RPMI7951 (cell line): ENCODE measurements at places on chromosomes 5 and 9.

DNA sequence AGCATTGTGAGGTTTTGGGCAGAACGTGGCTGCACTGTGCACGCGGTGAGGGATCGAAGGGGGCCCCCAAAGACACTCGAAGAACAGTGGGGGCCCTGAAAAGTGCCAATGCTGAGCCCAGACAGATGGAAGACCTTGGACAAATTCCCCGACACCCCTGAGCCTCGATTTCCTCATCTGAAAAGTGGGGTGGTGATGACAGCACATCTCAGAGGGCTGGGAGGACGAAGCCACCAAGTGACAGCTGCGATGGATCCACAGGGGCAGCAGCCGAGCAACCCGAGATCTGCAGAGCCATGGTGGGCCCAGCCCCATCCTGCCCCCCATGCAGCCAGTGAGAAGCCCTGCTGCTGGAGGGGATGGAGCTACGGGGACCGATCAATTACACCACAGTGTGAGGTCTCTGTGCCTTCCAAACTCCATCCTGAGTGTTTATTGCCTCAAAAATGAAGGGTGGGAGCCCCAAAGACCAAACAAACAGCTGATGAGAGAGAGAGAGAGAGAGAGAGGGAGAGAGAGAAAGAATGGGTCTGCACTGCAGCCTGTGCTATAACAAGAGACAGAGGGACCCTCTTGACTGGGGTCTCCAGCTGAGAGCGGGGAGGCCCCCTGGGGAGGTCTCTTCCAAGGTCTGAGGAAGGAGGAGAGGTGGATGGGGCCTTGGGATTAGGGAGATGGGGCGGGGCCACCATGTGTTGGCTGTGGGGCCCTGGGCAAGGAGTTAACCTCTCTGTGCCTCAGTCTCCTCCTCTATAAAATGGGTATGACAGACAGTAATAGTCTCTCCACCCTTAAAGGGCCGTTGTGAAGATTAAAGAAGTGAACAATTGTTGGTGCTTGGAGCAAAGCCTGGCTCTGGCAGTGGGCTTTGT, 134.4 kb upstream of the IER5L start:
- DNase-seq = no peak

DNA sequence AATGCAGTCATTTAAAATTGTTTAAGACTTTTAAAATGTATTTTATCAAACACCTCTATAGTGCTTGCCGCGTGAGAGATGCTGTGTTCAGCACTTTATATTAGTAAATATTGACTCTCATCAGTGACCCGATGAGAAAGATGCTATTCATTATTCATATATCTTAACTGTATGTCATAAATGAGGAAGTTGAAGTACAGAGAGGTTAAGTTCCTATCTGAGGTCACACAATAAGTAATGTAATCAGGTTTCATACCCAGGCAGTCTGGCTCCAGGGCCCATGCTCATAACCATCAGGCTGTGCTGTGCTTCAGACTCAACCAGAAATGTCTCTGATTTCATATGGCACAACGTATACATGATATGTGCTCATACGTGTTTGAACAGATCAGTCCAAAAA, 119.0 kb downstream of the SV2C start:
- DNase-seq = no peak

- DNase-seq = no peak
These were observed 5.8 kb downstream of the ANXA6 start for GRCh38 chr5:151151793-151152192.

DNA sequence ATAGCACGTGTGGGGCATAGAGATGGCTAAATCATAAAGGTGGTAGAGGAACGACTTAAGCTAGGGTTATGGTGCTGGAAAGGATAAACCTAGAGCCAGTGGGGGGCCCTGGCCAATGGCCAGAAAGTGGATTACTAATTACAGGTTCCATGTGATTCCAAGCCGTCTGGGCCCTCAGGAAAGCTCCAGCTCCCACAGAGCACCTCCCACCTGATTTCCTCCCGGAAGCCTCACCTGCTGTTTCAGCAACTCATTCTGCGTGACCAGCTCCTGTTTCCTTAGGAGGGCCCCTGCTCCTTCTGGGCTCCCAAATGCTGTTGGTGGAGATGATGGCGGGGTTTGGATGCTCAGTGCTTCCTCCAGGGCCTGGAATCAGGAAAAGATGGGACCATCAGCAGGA, 16.2 kb downstream of the GPX3 start:
- DNase-seq = no peak

GRCh38 chr5:8906303-8906967, 639.4 kb downstream of the SEMA5A start:
- DNase-seq = peak; percentile 79

GRCh38 chr9:105694848-105695581, 674 bp downstream of the TMEM38B start:
- peak; percentile 61 for DNase-seq

GRCh38 chr9:95446259-95446658, 70.5 kb downstream of the PTCH1 start:
- DNase-seq = no peak

- peak; percentile 83 for DNase-seq
These were observed 22.5 kb downstream of the NEK6 start for GRCh38 chr9:124280176-124280691.

DNA sequence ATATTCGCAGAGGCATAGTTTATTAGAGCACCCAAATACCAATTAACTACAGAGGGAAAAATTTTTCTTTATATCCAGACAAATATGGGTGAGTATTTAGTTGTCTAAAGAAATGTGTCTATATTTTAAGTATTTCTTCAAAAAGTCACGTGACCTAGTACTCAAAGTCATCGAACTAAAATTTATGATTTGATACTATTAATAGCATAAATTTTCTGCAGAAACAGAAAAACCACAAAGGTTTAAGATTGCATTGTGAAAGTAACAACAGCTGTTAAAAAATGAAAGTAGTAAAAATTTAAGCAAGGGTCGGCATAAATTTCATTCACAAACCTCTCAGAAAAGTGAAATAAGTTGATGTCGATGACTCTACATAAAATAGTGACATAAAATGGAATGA, 323.9 kb upstream of the RORB start:
- no peak for DNase-seq

DNA sequence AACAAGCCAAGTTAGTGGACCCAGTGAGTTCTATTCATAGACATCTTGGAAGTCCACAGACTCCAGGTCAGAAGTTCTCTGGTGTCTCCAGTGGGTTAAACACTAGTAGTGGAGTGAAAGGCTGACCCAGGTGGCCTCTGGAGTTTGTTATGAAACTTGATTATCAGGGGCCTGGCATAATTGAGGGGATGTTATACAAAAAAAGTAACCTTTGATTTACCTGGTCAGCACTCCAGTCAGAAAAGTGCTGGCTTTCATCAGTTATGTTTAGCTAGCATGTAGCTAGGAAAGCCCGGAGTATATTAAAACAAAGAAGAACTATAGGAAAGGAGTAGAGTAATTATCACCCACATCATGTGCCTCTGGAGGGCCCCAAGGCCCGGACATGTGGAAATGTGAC, 171.1 kb downstream of the CD180 start:
- no peak for DNase-seq

DNA sequence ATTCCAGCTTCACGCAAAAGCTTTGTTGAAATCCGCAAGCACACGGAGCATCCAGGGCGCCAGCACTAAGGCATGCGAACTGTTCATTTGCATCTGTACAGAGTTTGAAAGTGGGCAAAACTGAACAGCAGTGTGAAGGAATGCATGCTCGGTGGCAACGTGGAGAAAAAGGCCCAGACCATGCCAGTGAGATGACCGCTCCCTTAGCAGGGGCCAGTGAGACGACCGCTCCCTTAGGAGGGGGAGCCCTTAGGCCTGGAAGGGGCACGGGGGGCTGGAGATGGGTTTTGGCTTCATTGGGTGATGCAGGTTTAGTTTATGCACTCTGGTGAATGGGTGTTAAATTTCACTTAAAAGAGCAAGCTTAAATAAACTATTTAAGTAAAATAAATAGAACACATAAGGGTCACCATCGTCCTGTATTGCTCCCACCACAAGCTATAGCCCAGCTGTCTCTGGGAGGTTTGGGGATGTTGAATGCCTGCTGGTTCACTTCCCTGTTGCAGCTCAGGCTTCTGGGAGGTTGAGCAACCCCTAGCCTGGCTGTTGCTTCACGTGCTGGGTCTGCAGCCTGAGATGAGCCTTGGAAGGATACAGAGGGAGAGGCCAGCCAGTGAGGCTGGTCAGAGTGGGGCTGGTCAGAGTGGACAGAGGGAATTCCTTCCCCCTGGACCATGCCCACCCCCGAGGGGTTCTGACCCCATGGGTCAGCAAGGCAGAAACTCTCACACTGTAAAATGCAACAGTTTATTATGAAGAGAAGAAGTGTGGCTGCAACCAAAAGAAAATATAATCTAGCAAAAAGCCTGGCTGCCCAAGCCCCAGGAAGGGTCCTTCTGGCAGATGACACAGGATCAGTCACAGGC, 4.6 kb upstream of the FCN1 start:
- no peak for DNase-seq

DNA sequence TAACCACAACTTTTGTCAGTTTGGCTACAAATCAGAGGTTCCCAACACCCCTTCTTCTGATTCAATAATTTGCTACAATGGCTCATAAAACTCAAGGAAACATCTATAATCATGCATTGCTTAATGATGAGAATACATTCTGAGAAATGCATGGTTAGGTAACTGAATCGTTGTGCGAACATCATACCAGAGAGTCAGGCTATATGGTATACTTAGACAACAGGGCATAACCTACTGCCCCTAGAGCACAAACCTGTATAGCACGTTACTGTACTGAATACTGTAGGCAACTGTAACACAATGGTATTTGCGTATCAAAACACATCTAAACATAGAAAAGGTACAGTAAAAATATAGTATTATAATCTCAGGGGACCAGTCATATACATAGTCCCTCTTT, 31.0 kb upstream of the RNF38 start:
- no peak for DNase-seq

GRCh38 chr9:83267741-83268140, 204.8 kb upstream of the RASEF start:
- DNase-seq = no peak

DNA sequence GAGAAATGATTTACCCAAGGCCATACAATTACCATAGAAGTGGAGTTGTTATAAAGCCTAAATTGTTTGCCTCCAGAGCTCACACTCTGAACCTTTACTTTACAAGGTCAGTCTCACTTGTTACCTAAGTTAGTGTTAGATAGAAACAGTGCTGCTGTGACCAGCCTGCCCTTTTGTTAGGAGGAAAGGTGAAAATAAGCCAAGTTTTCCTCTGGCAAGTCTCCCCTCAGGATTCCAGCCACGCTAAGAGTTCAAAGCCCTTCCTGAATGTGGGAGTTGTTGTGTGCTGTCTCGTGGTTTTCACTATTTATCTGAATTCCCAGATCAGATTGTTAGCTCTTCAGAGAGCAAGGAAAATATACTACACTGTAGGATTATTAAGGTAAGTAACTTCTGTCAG, 260.0 kb downstream of the SGCD start:
- no peak for DNase-seq

GRCh38 chr5:133730346-133730745, 118.0 kb upstream of the FSTL4 start:
- DNase-seq = no peak

- DNase-seq = no peak
These were observed 3.0 kb upstream of the CRB2 start for GRCh38 chr9:123353041-123353440.

DNA sequence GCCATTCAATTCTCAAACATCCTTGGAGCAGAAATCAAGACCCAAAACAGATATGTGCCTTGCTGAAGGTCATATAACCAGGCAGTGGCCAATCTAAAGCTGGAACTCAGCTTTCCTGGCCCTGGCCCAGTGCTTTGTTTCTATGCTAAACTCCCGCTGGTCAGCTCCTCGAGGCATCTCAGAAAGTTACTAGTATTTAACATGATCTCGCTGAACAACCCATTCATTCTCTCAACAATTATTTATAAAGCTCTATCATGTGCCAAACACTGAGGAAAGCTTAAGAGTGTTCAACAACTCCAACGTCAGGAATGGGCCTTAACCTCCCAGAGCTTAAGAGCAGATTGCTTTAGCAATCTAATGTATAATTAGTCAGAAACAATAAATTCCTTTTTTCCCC, 54.0 kb downstream of the FOXD1 start:
- no peak for DNase-seq

DNA sequence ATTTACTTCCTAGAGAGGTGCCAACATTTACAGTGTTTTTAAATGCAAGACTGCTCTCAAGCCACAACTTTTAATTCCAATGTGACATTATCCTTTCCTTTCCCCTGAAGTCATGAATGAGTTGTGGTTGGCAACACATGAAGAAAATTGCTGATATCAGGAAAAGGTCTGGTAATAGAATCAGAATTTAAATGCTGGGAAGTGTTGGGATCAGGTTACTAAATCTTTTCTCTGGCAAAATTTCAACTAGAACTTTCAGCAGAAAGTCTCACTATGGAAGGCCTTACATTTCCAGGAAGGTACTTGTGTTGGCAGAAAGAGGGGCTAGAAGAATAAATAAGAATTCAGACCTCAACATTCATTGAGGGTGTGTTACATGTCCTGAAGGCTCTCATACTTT, 10.6 kb upstream of the SLC44A1 start:
- peak; percentile 50 for DNase-seq

GRCh38 chr9:34240006-34240405, 61.2 kb downstream of the UBAP1 start:
- no peak for DNase-seq

GRCh38 chr9:15155323-15155722, 151.7 kb downstream of the TTC39B start:
- DNase-seq = no peak

DNA sequence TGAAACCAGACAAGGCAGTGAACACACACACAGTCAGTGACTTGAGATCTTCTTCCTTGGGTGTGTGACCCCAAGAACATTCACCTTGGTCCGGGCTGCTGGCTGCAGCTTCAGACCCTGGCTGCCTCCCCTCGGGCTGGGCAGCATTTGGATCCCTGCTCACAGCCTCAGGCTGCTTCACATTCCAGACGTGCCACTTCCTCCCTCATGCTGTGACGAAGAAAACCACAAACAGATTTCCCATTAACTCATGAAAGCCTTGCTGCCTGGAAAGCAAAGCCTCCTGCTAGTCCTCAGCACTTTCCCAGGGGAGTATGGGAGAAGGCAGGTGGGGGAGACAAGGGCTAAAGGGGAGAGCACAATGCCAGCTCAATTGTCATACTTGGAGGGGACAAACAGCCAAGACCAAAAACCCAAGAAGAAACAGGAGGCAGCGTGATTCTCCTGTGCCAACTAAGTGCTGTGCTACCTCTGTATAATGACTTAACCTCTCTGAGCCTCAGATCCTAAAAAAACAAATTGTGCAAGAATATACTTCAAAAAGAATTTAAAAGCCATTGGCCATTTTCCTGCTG, 594.6 kb upstream of the BRINP1 start:
- peak; percentile 95 for DNase-seq

DNA sequence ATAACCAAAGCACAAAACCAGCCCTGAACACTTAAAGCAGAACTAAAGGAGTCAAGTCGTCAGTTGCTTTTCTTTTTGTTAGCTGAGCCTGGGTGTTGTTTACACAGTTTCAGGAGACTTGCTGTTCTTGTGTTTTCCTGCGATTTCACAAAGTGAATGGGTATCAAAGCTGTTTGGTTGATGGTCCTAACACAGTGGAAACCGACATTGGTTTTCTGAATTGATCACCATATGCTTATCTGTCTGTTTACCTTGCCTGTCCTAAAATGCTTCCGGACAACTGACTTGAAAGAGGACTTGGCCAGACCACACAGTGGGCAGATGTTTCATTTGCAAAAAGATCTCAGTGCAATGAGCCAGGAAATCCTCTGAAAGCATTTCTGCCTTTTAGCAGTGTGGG, 676.4 kb downstream of the PRELID2 start:
- DNase-seq = no peak

GRCh38 chr9:109918339-109919163, 138.6 kb downstream of the PALM2AKAP2 start:
- DNase-seq = peak; percentile 10

- peak; percentile 54 for DNase-seq
These were observed 351.9 kb upstream of the TNC start for GRCh38 chr9:115469841-115470240.

- DNase-seq = no peak
These were observed 202.2 kb upstream of the VLDLR start for GRCh38 chr9:2419347-2419746.
